ENCODE measurements at places on chromosomes 12 and 14.

GRCh38 chr14:32602699-32603098 is 273.6 kb downstream of the AKAP6 start:
- no peak for DNase-seq

DNA sequence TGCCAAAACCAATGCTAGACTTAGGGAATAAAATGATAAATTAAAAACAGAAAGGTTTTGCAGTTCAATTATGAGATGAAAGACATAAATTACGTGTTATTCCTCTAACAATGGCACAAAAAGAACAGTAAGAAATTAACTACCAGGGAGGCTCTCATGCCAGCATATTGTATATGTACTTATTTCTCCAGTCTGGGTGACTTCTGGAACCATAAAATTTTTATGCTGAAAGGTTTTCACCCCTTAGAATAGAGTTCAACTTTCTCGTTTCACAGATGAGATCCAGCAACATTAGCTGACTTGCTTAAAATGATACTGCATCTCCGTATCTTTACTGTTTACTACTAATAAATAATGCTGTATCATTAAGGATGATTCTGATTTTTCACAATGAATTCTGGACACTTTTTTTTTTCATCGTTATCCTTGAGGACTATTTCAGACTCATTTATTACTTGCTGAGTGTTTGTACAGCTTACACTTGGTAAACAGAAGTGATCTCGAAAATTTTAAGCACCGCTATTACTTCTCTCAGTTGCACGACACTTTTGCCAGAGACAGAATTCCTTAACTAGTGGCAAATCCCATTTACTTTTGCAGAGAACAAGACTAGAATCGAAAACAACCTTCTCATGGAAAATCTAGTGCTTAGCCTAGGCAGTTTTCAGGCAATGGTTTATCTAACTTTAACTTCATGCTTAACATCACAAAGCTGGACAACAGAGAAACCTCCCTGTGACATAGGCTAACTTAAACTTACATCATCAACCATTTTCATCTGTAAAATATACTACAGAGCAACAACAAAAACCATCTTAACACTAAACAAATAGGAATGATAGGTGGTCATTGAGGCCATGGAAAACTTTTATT is 2.7 kb downstream of the RSRC2 start:
- DNase-seq, result no peak

GRCh38 chr12:120363274-120363855 is 5.6 kb downstream of the MSI1 start:
- DNase-seq, result no peak

- DNase-seq, result no peak
These were observed 105.1 kb downstream of the NDUFA12 start for GRCh38 chr12:94898388-94898787.

- DNase-seq, result no peak
These were observed 33.3 kb upstream of the GPR68 start for GRCh38 chr14:91277546-91278382.

GRCh38 chr12:128276471-128276870 is 9.5 kb downstream of the TMEM132C start:
- no peak for DNase-seq

- DNase-seq, result no peak
These were observed 10.8 kb upstream of the SMOC1 start for GRCh38 chr14:69868363-69868963.

Data from stimulated activated CD4-positive, alpha-beta T cell treated with anti-CD3 and anti-CD28 coated beads, Interleukin-2, amount 100 ng/mL, for 4 hours (primary cell).